ENCODE measurements at places on chromosomes 16 and 17.

- DNase-seq = peak; percentile 71
Measured at GRCh38 chr16:88436796-88437195, 16.3 kb upstream of the ZFPM1 start.

DNA sequence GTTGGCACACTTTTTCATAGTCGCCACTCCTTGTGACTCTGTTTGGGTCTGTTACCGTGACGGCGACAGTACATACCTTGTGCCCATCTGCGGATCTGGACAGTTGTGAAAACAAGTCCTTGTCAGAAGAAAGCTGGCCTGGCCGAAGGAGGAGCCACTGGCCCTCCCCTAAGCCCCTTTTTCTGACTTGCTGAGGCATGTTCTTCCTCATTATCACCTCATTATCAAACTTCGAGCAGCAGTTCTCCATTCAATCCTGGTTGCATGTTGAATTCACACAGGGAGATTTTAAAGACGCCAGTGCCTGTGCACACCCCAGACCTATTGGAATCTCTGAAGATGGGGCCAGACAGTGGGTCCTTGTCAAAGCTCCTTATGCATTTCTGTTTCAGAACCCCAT, 61.1 kb downstream of the CYLD start:
- no peak for DNase-seq

GRCh38 chr16:85004587-85005205, 6.6 kb downstream of the ZDHHC7 start:
- peak; percentile 33 for DNase-seq

DNA sequence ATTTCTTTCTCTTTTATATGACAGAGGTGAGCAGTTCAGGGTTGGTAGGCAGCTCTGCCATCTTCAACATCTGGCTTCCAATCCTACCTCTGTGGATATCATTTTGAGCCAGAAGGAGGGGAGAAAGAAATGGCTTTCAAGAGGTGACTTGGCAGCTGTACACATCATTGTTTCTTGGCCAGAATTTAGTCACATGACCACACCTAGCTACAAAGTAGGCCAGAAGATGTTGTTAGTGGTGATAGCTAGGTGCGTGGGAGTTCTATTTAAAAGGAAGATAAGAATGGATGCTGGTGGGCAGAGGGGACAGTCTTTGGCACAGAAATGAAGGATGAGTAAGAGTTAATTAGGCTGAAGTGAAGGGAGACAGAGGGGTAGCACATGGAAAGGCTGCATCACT, 29.2 kb upstream of the MPHOSPH6 start:
- no peak for DNase-seq

DNA sequence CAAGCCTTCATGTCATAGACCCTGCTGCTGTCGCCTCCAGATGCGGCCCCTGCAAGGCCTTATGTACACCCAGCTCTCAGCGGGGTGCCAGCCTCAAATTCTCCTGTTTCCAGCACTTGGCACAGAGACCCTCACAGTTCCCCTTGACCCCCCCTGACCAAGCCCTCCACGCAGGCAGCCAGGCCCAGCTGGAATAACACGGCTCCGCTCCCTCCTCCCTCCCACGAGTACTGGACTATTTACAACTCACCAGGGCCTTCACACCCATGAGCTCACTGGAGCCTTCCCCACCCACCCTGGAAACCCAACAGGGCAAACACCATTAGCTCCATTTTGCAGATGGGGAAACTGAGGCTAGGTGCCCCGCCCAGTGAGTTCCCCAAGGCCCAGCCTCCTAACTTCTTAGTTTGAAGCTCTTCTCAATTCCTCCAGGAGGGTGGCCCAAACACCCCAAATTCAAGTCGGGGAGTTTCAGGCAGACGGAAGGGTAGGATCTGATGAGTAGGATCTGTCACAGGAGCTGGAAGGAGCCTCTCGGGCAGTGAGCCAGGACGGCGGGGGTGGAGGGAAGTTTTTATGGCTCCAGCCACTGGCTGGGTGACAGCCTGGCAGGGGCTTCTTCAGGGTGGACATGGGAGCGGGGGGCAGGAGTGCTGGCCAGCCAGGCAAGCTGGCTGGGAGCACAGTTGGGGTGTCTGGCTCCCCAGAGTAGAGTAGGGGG, 17.5 kb upstream of the DLX4 start:
- peak; percentile 40 for DNase-seq

DNA sequence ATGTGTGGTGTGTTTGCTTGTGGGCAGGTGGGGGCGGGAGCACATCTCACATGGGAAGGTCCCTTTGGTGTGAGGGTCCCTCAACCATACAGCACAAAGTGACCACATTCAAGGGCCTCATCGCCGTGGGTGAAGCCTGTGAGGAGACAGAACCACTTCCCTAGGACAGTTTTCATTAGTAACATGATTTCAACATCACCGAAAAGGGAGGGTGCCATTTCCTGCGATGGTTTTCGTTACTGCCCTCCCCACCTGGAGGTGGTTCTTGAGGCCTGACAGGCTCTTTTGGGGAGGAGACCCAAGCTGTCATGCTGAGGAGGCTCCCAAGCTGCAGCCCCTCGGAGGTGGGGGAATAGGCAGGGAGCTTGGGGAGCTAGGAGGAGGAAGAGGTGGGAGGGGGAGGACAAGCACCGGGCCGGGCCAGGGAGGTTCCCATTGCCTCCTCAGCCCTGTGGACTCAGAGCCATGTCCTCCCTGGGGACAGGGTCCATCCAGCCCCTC, 9.5 kb downstream of the CD300LB start:
- DNase-seq = no peak

DNA sequence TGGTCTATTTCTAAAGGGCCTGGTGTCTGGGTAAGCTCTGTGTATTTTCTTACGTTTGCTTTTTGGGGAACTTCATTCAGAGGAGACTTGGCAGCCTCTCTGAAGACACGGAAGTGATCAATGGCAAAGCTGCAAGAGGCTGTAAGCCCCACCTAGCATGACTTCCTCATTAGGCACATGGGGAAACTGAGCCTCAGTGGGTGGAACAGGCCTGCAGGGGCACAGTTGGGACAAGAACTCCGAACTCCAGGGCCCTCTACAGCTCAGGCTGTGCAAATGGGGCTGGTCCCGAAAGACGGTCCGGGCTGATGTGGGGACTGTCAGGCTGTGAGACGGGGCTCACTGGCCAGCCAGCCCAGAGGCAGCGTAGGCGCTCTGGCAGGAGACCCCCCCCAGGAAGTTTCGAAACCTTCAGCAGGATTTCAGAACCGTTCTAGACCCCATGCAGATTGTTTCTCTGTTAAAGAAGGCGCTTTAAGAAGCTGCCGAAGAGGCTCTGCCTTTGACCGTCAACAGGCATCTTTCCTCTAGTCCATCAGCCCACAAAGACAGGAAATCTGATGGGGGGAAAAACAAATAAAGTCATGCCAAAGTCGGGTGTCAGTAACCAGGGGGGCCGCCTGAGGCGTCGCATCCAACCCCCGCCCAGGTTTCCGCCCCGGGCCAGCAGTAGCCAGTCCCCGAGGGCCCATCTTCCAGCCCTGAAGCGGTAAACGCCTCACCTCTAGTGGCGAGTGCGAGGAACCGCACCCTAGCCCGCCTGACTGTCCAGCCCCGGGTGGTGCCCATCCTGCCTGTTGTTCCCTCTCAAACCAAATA, 79.8 kb upstream of the TBC1D3K start:
- DNase-seq = peak; percentile 91

- peak; percentile 88 for DNase-seq
Measured at GRCh38 chr16:1823821-1824220, 2.8 kb downstream of the HAGH start.

GRCh38 chr16:1444730-1445517, 568 bp upstream of the CCDC154 start:
- no peak for DNase-seq

- no peak for DNase-seq
Measured at GRCh38 chr17:34682305-34682704, 102.9 kb downstream of the TMEM132E start.

DNA sequence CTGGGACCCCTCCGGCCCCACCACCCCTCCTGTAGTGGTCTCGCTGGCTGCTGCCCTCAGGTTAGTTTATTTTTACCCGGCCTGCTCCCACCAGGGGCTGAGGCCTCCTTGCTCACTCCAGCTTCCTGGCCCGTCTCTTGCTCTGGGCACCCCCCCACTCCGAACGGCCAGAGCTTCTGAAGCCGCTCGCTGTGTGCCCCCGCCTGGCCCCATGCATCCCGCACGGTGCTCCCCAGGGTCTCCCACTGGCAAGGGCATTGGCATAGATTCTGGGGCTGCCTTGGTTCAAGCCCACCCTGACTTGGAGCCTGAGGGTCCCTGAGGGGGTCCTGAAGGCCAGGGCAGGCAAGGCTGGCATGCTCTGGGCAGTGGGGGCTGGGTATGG, 186.4 kb downstream of the SEC14L1 start:
- peak; percentile 46 for DNase-seq

DNA sequence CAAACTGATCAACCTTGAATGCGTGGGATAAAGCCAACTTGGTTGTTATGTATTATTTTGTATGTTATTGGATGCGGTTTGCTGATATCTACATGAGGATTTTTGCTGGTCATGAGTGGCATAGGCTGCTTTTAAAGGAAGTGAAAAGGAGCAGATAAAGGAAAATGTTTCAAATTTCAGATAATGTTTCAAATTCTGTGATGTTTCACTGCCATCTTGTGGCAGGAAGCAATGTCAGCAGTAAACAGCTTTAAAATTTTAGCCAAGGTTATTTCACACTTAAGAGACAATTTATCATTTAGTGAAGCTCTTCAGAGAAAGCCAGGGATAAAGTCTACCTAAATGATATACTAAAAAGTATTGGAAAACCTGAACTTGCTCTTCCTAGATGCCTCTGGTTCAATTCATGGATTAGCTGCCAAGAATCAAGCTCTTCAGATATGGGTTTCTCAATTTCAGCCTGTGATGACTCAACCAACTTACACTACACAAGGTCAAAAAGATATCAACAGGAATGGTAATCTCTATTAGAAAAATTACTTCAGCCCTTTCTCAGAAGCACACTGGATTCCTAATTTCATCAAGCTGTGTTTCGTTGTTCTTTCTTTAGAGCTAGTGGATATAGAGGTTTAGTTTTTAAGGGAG, 136.0 kb upstream of the C17orf78 start:
- DNase-seq = peak; percentile 17

GRCh38 chr17:35878361-35878760, 1.8 kb downstream of the CCL5 start:
- DNase-seq = no peak

DNA sequence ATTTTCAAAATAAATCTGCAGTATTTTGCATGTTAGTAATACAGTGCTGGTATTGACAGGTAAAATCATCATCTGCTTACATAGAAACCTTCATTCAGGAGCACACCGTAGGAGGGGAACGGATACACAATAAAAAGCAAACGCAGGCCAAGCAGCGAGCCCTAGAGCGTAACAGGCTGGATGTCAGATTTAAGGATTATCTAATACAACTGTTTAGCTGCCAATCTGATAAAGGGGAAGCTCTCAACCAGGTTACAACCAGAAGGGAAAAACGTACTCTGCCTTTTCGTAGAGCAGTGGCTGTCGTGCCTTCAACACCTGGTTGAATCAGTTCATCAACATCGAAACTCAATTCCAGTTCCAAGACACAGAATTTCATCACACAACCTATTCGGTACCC, 16.4 kb upstream of the CUEDC1 start:
- DNase-seq = no peak

DNA sequence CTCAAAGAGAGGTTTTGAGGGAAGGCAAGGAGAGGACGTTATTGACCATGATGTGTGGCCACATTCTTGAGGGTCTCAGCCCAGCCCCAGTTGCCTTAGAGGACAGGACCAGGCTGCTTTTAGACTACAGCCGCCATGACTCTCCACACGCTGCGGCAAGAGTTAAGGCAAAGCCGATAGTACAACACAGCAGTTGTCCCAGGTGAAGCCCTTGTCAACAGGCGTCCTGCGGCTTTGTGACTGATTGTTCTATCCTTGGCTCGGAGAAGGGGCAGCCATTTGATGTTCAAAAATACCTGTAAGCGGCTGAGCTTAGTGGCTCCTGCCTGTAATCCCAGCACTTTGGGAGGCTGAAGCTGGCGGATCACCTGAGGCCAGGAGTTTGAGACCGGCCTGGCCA, 28.8 kb downstream of the TMEM92 start:
- DNase-seq = peak; percentile 53

- peak; percentile 52 for DNase-seq
Measured at GRCh38 chr16:81544700-81545271, 100.2 kb downstream of the CMIP start.

GRCh38 chr16:19574615-19575014, 19.1 kb downstream of the VPS35L start:
- DNase-seq = no peak

DNA sequence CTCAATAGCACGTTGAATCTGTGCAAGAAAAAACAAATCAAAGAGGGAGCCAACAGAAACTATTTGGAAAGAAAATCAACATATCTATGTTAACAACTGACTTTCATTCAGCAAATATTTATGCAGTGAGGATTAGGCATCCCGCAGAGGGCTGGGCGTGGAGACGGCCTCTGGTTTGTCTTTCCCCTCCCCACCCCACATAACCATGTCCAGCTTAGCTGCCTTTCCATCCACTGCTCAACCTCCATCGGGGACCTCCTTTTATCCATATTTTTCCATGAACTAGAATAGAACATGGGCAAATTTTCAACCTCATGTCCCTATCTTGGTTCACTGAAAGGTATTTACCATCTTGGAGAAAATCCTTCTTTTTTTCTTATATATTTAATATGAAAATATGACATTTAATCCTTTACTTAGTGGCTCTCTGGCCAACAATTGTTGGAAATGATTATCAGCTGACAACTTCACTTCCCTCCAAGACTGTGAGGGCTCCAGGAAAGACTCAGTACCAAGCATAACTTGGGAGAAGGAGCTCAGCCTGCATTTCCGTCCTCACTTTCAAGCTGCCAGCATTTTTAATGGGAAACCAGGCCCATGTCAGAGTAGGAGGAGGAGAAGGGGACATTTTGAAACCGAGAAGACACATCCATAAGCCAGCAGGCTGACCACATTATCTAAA, 462.6 kb upstream of the MAF start:
- no peak for DNase-seq

DNA sequence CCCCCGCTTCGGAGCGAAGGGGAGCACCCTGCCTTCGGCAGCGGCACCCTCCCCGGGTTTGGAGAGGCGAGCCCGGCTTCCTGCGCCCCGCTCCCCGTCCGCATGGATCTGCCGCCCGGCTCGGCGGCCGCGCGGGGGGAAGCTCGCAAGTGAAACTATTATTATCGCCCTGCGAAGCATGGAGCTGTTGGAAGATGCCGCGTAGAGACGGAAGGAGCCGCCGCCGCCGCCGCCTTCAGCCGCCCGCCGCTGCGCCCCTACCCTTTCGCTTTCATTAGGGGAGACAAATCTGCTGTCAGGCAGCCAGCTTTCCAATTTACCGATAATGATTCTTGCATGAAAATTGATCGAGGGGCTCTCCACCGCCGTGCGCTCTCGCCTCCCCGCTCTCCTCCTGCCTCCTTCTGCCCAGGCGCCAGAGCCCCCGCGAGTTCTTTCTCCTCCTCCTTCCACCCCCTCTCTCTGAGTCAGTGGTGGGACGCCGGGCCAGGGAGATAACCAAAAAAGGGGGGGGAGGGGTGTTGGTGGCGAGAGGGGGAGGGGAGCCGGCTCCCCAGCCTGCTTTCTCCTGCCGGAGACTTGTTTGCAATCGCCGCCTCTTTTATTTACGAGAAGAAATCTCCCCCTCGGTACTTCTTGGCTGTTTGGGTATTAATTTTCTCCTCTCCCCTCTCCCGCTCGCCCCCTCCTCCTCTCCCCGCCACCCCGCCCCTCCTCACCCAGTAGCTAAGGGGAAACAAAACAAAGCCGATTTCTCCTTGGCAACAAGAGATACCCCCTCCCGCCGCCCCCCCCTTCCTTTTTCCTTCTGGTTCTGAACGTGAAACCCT, 58.0 kb upstream of the GSE1 start:
- DNase-seq = peak; percentile 94

- DNase-seq = no peak
Measured at GRCh38 chr16:46658925-46659324, 30.1 kb downstream of the VPS35 start.

- DNase-seq = no peak
Measured at GRCh38 chr16:24681793-24682192, 47.7 kb upstream of the TNRC6A start.

- peak; percentile 98 for DNase-seq
Measured at GRCh38 chr16:30927789-30928378, 4.5 kb downstream of the FBXL19 start.
